Neuronal stem cell (in vitro differentiated cells): ENCODE measurements at places on chromosomes 7 and 10.

GRCh38 chr7:91082038-91082437, 182.2 kb upstream of the FZD1 start:
- DNase-seq, result no peak

DNA sequence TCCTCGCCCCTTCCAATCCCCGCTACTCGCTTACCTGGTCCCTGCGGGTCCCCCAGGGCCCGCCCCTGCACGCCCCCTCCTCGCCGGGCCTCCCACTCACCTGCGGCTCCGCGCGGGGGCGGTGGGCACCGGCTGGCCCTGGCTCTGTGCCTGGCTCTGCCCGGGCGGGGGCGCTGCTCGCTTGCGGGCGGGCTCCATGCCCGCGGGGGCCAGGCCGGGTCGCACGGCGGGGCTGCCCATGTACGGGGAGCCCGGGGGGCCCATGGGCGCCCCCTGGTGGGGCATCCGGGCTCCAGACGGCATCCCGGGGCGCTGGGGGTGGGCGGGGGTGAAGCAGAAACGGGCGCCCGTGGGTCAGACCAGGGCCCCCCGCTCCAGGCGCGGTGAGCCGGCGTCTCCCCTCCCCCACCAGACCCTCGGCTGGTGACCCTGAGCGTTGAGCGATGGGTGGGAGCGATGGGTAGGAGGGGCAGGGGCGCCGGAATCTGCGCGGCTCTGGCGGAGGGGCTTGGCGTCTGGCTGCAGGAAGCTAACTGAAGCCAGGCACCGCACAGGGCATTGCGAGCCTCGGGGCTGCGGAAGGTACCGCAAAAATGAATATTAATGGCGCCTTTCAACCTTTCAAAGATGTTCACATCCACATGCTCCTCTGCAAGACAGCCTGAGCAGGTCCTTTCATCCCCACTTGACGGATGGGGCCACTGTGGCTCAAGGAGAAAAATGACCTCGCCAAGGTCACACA, 3.0 kb downstream of the SMARCD3 start:
- DNase-seq, result peak; percentile 36

DNA sequence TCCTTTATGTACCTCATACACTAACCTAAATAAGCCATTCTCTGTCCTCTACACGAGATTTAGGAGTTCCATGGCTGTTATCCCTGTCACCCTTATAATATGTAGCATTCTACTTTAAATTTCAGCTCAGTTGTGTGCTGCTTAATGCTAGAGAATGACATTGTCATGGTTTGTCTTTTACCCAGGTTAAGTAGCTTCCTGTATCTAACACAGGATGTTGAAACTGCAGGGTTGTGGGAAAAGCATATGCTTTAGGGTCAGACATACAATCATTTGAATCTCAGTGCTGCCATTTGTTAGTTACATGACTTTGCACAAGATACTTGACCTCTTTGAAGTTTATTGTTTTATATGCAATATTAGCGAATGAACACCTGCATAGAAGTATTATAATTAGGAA, 235.1 kb upstream of the CACNA2D1 start:
- DNase-seq, result no peak

GRCh38 chr7:132869166-132869861, 212.6 kb downstream of the CHCHD3 start:
- no peak for DNase-seq

GRCh38 chr7:31020161-31020560, 31.9 kb upstream of the ADCYAP1R1 start:
- DNase-seq, result no peak

DNA sequence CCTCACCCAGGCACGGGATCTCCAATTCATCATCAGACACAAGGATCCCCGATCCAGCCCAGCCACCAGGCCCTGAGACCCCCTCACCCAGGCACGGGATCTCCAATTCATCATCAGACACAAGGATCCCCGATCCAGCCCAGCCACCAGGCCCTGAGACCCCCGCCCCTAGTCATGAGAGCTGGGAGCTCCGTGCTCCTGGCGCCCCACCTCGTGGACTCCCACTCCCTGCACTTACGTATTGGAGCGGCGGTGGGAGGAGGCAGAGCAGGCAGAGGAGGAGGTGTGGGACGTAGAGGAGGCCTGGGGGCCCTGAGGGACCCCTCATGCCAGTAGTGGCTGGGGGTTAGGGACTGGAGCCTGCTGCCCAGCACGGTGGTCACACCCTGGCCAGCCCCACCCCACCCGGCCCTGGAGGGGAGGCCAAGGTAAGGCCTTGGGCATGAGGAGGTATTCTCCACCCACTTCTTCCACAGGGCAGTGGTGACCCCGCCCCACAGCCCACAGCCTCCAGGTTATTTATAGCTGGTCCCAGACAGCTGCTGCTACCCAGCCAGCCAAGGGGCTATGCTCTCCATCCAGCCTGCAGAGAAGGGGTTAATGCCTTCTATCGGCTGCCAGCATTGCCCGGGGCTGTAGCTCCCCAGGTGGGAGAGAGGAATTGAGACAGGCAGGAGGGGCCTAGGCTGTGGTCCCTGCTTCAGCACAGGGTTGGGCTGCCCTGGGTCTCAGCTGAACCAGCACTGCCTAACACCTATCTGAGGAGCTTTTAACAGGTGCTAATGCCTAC, 17.6 kb upstream of the CRHR2 start:
- no peak for DNase-seq

- no peak for DNase-seq
Observed at GRCh38 chr10:88147000-88147798, 283.8 kb downstream of the PTEN start.

GRCh38 chr7:148761499-148762278, 63.0 kb downstream of the CUL1 start:
- no peak for DNase-seq

- no peak for DNase-seq
Observed at GRCh38 chr7:138654616-138655015, 46.5 kb downstream of the SVOPL start.

DNA sequence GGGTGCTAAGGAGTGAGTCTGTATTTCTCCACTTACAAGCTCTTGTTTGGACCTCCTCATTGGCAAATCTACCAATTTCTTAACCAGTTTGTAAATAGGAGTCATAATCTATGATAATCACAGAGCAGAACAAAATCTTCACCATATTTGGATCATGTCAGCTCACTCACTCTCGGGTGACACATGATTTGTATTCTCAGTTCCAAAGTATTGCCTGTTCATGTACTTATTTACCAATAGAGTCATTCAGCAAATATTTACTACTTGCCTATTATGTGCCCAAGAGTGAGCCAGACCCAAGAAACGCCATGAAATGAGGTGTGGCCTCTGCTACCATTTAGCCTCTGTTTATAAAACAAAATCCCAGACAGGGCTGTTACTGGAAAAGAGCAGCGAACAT, 114.8 kb downstream of the TSPAN12 start:
- no peak for DNase-seq

- DNase-seq, result no peak
Observed at GRCh38 chr10:100419911-100420449, 42.8 kb upstream of the WNT8B start.
